ENCODE measurements at places on chromosomes 12 and 14.

DNA sequence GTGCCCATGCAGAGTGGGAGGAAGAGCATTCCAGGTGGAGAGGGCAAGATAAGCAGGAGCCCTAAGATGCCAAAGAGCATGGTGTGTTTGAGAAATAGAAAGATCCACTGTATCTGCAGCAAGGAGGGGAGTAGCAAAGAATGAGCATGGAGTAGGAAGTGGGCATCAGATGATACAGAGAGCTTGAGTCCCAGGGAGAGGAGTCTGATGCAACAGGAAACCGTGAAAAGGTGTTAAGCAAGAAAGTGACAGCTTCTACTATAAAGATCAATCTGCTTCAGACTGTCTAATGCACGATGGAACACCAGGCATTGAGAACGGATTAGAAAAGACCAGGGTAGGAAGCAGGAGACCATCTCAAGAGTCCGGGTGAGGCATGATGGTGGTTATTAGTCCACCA, 12.3 kb upstream of the GPRC5D start:
- peaks cover 10% of the 10 kb centered on the region for H3K4me1 ChIP-seq
- H3K36me3 ChIP-seq = no peaks in the 10 kb centered on the region
- no peaks in the 10 kb centered on the region for H3K27me3 ChIP-seq
- DNase-seq = no peak

- no peaks in the 10 kb centered on the region for H3K4me1 ChIP-seq
- no peaks in the 10 kb centered on the region for H3K27me3 ChIP-seq
- H3K36me3 ChIP-seq = no peaks in the 10 kb centered on the region
- H3K27ac ChIP-seq = no peak overlapping the region
- no peak overlapping the region for H3K4me3 ChIP-seq
- DNase-seq = no peak
Observed at GRCh38 chr12:111788178-111788654, 21.5 kb downstream of the ALDH2 start.

- no peak overlapping the region for H3K27ac ChIP-seq
- DNase-seq = no peak
- no peak overlapping the region for H3K4me3 ChIP-seq
- no peaks in the 10 kb centered on the region for H3K36me3 ChIP-seq
Observed at GRCh38 chr12:131430158-131430742, 280.6 kb upstream of the SFSWAP start.

GRCh38 chr12:105706321-105706972, 376.0 kb downstream of the C12orf75 start:
- H3K27ac ChIP-seq = no peak overlapping the region
- no peaks in the 10 kb centered on the region for H3K4me1 ChIP-seq
- no peaks in the 10 kb centered on the region for H3K36me3 ChIP-seq
- H3K4me3 ChIP-seq = no peak overlapping the region
- no peak for DNase-seq

GRCh38 chr14:77667331-77667730, 40.5 kb downstream of the ALKBH1 start:
- no peak overlapping the region for H3K27ac ChIP-seq
- H3K4me3 ChIP-seq = no peak overlapping the region
- peaks cover 3% of the 10 kb centered on the region for H3K36me3 ChIP-seq
- H3K27me3 ChIP-seq = no peaks in the 10 kb centered on the region
- peaks cover 11% of the 10 kb centered on the region for H3K4me1 ChIP-seq
- DNase-seq = no peak

GRCh38 chr14:34113005-34113511, 162.2 kb upstream of the EGLN3 start:
- H3K4me1 ChIP-seq = no peaks in the 10 kb centered on the region
- H3K27me3 ChIP-seq = peaks cover 51% of the 10 kb centered on the region
- H3K4me3 ChIP-seq = no peak overlapping the region
- no peak for DNase-seq
- no peaks in the 10 kb centered on the region for H3K36me3 ChIP-seq
